Left colon (tissue), 2 donors: ENCODE measurements at places on chromosomes 7 and 10. TPM values are rescaled to one million over a fixed set of nuclear protein-coding genes. Genes with fewer than 3 reads are reported as not detected.

- DNase-seq: no peak
These were observed 14.9 kb downstream of the ZC3HAV1 start for GRCh38 chr7:139094596-139094995.

DNA sequence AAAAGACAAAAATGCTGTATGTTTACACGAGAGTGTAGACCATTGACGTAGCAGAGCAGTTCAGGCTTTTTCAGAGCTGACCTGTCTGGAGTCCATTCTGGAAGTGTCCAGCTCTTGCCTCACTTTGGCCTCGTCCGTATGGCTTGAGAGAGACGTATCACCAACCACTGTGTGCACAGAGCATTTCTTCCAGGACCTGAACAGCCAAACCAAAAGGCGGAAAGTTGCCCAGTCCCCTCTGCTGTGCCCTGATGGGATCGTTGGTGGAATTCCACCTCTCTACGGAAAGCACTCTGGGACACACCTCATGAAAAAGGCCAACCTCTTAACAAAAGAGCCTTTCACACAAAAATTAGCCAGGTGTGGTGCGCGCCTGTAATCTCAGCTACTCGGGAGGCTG lies 184.7 kb upstream of the SH2B2 start:
- DNase-seq: no peak

ITPRID1 gene
- 2.6 TPM for total RNA-seq

- DNase-seq: no peak
These were observed 758.7 kb upstream of the CELF2 start for GRCh38 chr10:10259013-10259412.

NANOS1 gene
- 0.27 TPM for total RNA-seq

NKX2-3 gene
- total RNA-seq: 11.7 TPM

DNA sequence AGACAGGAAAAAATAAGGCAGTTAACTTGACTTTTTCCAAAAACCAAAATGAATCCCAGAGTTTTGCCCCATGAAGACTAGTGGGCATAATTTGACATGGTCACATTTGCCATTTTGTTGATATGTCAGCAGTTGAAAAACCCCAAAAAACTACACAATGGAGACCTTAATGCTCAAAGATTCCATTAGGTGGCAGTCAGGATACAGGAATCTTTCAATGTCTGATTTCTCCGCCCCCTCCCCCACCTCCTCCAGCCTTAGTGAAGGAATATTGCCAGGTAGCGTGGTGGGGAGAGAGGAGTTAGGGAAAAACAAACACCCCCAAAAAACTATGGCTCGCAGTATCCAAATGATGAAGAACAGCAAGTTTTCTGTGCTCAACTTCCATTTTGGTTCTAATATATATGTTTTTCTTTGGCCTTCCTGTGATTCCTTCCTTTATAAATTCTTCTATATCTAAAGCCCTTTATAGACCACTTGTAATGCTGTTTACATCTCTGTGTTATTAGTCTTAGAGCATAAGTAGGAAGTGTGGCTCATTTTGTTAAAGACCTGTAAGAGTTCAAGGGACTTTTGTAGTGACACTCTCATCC lies 6.7 kb upstream of the SMNDC1 start:
- peak; percentile 70 for DNase-seq

ADK gene
- total RNA-seq: 16.4 TPM

WEE2 gene
- not detected for total RNA-seq

GRCh38 chr10:28343252-28343651 lies 40.4 kb upstream of the MPP7 start:
- DNase-seq: no peak

DNA sequence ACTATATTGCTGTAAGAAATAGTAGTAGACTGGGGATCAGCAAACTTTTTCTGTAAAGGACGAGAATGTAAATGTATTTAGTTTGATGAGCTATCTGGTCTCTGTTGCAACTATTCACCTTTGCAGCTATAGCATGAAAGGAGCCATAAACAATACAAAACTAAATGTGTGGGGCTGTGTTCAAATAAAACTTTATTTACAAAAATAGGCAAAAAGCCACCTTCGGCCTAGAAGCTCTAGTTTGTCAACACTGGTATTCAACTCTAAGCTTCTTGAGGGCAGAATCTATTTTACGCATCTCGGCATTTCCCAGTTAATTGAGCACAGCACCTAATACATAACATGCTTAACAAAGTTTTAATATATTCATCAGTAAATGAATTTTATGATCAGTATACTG lies 181.4 kb downstream of the SEMA3E start:
- no peak for DNase-seq

PDZD8 gene
- total RNA-seq: 78.5 TPM

ADCYAP1R1 gene
- total RNA-seq: 0.31 TPM

DNA sequence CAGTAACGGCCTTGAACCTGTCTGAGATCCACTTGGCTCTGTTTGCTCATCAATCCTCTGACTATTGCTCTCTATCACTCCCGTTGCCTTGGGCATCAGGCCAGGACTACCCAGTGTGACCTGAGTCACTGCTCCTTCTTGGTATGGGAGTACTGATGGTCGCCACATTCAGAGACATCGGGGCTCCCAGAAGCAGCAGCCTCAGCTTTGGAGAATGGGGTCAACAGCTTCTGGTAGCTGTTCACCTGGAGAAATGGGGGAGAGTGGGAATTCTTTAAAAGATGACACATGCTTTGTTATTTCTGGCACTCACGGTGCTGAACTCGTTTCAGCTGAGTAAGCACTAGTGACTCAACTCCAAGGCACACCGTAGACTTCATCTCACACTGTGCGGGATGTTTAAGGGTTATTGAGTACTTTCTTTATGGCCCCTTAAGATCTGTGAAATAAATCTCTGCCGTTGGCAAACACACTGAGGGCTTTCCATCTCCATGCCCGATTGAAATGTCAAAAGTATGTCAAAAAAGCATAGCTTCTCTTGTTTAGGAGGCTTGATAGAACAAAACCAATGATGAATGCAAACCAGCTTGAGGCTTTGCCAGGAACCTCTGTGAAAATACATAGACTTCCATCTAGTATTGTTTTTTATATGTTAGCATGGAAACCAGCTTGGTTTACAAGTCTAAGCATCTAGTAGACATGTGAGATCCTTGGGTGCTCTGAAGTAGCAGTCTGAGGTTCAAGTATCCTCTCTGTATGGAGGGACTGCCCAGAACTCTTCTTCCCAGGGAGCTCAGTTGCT lies 333.1 kb downstream of the CXCL12 start:
- no peak for DNase-seq

SHTN1 gene
- 34.1 TPM for total RNA-seq

GRCh38 chr7:15620491-15621185 lies 58.8 kb upstream of the AGMO start:
- DNase-seq: no peak

- DNase-seq: peak; percentile 74
These were observed 73.3 kb upstream of the NFE2L3 start for GRCh38 chr7:26078437-26079336.

GRCh38 chr7:94411188-94411466 lies 16.4 kb downstream of the COL1A2 start:
- no peak for DNase-seq

DNA sequence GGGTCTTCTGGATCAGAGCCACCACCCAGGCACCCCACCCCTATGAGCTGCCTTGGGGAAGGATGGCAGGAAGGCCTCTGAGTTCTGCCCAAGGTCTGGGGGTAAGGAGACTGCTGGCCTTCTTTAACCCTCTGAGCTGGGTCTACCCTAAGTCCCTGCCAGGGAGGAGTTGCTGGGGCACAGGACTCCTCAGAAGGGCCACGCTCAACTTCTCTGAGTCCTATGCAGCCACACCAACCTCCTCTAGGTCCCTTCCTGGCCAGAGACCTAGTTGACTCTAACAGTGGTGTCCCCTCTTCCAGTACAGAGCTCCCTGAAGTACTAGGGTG lies 2.6 kb upstream of the NEURL1 start:
- DNase-seq: no peak

- DNase-seq: peak; percentile 15
These were observed 2.1 kb downstream of the FAM170B start for GRCh38 chr10:49131507-49132361.

GRCh38 chr10:127354255-127354654 lies 157.9 kb upstream of the INSYN2A start:
- no peak for DNase-seq

- peak; percentile 19 for DNase-seq
These were observed 727 bp downstream of the ATRNL1 start for GRCh38 chr10:115093776-115094408.

CYP2W1 gene
- total RNA-seq: 1.2 TPM

WDR86 gene
- total RNA-seq: 2.8 TPM

DNA sequence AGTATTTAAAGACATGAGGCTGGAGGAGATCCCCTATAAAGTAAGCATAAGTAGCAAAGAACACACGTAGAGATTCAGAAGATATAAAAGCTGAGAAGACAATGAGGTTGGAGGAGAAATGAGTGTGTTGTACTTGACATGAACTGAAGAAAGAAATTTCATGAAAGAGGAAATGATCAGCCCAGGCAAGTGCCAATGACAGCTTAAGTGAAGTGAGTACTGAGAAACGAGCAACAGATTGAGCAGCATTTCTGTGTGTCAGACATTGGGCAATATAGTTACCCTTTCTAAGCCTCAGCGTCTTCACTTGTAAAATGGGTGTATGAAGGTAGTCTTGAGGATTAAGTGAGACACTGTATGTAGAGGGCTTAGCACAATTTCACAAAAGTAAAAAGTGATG lies 4.8 kb upstream of the LIPA start:
- DNase-seq: no peak

GRCh38 chr10:127971963-127972615 lies 65.2 kb downstream of the PTPRE start:
- DNase-seq: no peak

FFAR4 gene
- total RNA-seq: 44.4 TPM

DNA sequence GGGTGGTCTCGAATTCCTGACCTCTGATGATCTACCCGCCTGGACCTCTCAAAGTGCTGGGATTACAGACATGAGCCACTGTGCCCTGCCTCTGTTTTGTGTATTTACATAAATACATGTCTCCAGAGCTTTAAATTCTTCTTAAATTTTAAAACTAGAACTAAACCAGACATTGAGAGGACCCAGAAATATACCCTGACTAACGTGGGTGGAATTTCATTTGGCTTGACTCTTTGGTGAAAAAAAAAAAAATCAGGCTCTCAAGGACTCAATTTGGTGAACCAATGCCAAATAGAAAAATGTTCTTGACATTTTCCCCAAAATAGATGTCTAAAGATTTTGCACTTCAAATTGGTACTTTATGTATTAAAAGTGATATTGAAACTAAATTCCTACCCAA lies 16.6 kb upstream of the FAS start:
- no peak for DNase-seq

GRCh38 chr10:14074062-14074884 lies 256.5 kb downstream of the FRMD4A start:
- DNase-seq: peak; percentile 80

ELFN1 gene
- 0.25 TPM for total RNA-seq

DNA sequence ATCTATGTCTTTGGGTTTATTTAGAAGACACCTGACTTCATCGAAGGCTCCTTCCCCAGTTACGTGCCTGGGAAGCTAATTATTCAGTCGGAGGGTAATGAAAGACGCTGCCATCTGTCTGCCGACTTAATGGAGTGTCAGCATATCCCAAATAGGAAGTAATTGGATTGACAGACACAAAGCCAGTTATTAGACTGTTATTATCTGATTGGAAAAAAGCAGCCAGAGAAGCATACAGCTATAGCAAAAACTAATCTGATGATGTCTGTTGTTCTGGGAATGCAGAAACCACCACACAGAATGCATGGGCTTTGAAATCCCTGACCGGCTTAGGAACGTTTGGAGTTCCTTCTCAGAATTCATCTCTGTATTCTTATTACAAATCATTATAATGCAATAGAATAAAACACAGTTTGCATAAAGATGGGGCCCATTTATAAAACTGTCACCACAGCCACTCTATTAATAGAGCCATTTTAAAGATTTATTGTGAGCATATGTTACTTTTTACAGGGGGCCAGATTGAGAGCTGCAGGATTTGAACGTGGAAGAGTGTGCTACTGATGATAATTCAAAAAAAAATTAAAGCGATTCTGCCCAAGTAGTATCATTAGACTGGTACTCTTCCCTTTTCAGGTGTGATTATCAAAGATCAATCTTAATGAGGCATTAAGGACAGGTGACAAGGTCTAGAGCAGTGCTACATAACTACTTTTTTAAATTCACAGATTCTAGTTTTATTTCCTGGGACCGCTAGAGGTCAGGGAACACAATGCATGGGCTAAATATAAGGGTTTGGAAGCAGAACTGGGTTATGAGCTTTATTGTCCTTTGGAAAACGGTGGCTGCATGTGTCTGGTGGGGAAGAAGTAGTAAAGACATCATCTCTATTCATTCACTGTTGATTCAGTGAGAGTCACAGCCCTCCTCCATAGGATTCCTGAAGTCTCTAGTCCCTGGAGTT lies 330.1 kb upstream of the LRGUK start:
- no peak for DNase-seq

GRCh38 chr10:102106998-102107397 lies 13.2 kb downstream of the LDB1 start:
- DNase-seq: no peak

DLX6 gene
- not detected for total RNA-seq

DNA sequence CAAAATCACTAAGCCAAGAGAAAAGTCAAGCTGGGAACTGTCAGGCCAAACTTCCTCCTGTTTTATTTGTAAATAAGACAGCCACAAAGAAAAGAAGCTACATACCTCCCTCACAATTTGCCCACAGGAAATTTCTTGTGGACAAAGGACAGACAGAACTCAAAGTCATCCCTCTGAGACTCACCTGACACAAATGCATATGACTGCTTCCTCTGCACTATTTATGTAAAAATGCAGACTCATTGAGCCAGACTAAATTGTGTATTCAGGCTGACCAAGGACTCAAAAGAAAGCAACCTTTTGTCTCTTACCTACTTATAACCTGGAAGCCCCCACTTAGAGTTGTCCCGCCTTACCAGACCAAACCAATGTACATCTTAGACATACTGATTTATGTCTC lies 11.8 kb downstream of the TOMM7 start:
- no peak for DNase-seq

DNA sequence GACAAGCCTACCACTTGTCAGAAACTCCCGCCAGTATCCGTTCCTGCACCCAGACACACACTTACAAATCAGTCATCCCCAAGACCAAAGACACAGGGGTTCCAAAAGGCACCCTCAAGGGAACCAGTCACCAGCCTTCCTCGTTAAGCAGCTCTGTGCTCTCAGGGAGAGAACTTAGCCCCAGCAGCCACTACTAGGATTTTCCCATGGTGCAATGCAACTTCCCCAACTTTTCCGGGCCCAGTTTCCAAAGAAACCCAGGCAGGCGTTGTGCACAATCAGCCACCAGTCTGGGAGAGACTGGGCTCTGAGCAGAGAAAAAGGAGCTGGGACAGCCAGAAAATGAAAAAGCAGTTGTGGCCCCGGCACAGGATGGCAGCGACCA lies 1.2 kb downstream of the DLG5 start:
- no peak for DNase-seq

TEX36 gene
- not detected for total RNA-seq

ZRANB1 gene
- total RNA-seq: 13.6 TPM

DNA sequence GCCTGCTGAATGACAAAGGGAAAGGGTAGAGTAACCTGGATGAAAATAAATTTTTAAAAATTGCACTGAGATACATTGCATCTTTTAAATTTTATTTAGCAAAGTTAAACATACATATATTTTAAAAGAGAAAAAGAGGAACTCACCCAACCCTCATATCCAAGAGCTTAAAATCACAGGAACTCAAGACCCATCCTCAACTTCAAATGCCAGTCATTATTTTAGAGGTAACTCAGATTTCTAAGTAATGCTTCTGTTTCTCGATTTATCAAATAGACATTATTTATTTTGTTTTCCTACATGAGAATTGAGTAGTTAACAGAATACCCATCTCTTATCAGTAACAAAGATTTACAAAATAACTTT lies 32.4 kb upstream of the KMT2E start:
- DNase-seq: no peak

GRCh38 chr7:16954321-16954720 lies 72.5 kb upstream of the AGR3 start:
- DNase-seq: no peak

TMEM176A gene
- total RNA-seq: 275 TPM

PNLIPRP3 gene
- not detected for total RNA-seq
